ENCODE measurements at places on chromosomes 12 and 14.

DNA sequence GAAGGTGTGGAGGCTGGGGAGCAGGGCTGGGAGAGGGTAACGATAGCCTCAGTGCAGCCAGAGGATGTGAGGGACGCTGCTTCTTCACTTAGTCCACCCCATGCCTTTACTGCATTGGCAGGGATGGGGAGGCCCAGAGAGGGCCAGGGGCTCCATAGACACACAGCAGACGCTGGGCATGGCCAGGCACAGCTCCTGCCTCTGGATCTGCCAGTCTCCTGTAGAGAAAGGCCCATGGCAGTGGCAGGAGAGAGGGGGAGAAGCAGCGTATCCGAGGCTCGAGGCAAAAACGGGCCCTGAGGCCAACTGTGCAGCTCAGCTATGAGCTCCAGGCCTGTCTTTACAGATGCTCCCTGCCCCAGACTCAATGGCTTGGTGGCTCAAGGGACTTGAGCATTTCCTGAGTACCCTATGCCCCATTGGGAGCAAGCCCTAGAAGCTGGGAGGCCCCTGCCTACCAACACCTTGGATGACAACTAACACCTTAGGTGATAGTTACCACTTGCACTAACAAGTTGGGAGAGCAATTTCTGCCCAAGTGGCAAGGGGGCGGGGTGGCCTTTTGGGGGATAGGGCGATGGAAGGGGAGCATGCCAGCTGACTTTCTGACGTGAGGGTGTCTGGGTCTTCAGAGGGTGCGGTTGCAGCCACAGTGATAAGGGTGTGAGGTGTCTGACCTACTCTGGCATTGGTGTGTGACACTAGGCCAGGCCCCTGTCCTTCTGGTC, 5.0 kb upstream of the LBHD2 start:
- no peak overlapping the region for H3K4me3 ChIP-seq
- H3K27me3 ChIP-seq = no peaks in the 10 kb centered on the region
- no peak for DNase-seq
- peaks cover 5% of the 10 kb centered on the region for H3K4me1 ChIP-seq
- H3K36me3 ChIP-seq = no peaks in the 10 kb centered on the region

- H3K36me3 ChIP-seq = no peaks in the 10 kb centered on the region
- H3K27me3 ChIP-seq = peaks cover 10% of the 10 kb centered on the region
- no peak overlapping the region for H3K4me3 ChIP-seq
- H3K27ac ChIP-seq = no peak overlapping the region
- DNase-seq = no peak
- H3K4me1 ChIP-seq = no peaks in the 10 kb centered on the region
These were observed 52.2 kb upstream of the TRHDE start for GRCh38 chr12:72219937-72220336.

- no peak overlapping the region for H3K4me3 ChIP-seq
- no peak overlapping the region for H3K27ac ChIP-seq
- H3K4me1 ChIP-seq = no peaks in the 10 kb centered on the region
These were observed 829.1 kb upstream of the MGAT4C start for GRCh38 chr12:87085286-87085685.

GRCh38 chr12:106976668-106977067, 10.3 kb downstream of the MTERF2 start:
- H3K27me3 ChIP-seq = no peaks in the 10 kb centered on the region
- peaks cover 17% of the 10 kb centered on the region for H3K36me3 ChIP-seq
- no peak overlapping the region for H3K4me3 ChIP-seq
- no peak for DNase-seq
- H3K27ac ChIP-seq = peak overlapping the region; percentile 70
- peaks cover 86% of the 10 kb centered on the region for H3K4me1 ChIP-seq

DNA sequence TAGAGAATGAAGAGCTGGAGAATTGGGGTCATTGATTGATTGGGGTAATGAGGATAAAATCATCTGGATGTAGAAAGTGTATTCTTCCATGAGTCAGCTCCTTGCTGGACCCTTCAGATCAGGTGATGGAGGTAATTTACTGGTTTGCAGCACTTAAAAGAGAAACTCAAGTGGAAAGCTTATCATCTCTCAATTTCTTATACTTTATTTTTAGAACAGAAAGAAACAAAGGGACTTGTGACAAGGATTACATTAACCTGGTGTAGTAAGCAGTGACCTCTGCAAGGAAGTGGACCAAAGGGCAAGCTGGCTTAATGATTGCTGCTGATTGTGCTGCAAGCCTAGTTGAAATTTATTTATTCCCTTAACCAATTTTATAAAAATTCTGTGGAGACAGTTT, 405.0 kb downstream of the TRHDE start:
- no peak overlapping the region for H3K27ac ChIP-seq
- no peak for DNase-seq
- no peaks in the 10 kb centered on the region for H3K4me1 ChIP-seq
- H3K36me3 ChIP-seq = no peaks in the 10 kb centered on the region

DNA sequence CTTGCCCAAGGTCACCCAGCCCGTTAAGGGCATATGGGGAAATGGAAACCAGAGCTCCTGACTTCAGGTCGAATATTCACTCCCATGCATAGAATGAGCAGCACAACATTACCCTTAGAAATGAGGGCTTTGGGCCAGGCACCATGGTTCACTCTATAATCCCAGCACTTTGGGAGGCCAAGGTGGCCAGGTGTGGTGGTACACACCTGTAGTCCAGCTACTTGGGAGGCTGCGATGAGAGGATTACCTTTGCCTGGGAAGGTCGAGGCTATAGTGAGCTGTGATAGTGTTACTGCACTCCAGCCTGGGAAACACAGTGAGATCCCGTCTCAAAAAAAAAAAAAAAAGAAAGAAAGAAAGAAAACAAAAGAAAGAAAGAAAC, 341.0 kb upstream of the TMPO start:
- peaks cover 7% of the 10 kb centered on the region for H3K27me3 ChIP-seq
- no peak overlapping the region for H3K4me3 ChIP-seq
- no peaks in the 10 kb centered on the region for H3K36me3 ChIP-seq
- no peak overlapping the region for H3K27ac ChIP-seq
- H3K4me1 ChIP-seq = no peaks in the 10 kb centered on the region
- no peak for DNase-seq

- peaks cover 1% of the 10 kb centered on the region for H3K36me3 ChIP-seq
- no peak for DNase-seq
- no peaks in the 10 kb centered on the region for H3K27me3 ChIP-seq
These were observed 318.8 kb downstream of the NAV3 start for GRCh38 chr12:78149459-78149858.

DNA sequence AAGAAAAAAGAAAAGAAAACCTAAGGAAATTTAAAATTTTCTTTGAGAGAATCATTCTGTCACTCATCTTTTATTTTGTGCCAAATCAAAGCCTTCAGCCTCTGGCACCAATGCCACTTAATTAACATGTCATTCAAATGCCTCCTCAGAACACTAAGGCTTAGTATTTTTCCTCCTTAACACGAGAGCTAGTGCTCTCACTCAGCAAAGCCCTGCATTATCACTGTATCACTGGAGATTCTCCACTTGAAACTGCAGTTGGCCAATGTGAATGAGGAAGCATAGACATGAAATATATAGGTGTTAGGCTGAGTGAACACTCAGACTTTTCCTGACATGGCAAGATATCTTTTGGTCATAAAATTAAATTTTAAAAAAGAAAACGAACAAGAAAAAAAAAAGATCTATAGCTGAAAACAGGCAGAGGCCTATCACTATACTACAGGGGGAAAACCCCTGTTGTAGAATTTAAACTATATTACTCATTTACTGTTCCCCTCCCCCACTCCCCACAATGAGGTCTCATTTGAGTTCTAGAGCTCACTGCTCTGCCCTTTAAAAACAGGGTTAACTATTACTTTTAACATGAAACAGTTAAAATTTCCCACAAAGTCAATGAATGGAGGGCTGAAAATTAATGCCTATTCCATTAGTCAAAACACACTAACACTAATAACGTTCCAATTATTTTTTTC, 5.1 kb downstream of the MBIP start:
- no peak overlapping the region for H3K4me3 ChIP-seq
- H3K36me3 ChIP-seq = peaks cover 9% of the 10 kb centered on the region
- no peak overlapping the region for H3K27ac ChIP-seq
- DNase-seq = no peak
- H3K27me3 ChIP-seq = no peaks in the 10 kb centered on the region

- DNase-seq = no peak
- peak overlapping the region; percentile 62 for H3K27ac ChIP-seq
- H3K27me3 ChIP-seq = no peaks in the 10 kb centered on the region
- H3K4me3 ChIP-seq = no peak overlapping the region
These were observed 7.7 kb downstream of the UBC start for GRCh38 chr12:124906606-124907261.

DNA sequence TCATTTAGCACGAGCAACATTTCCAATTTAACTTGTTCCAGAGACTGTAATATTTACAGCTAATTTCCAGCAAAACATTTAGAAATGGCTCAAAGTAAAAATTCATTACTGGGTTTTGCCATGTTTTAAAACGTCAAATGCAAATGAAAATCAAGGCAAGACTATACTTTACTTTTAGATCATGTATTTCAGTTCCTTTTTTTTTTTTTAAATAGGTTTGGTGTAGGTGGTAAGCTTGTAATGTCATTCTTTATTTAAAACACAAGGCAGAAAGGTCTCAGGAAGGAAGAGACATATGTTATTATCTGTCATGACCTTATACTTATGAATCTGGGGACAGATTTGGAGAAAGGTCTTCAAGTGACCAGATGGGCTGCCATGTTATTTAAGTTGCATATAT, 54.1 kb downstream of the GRIP1 start:
- H3K27ac ChIP-seq = no peak overlapping the region
- H3K36me3 ChIP-seq = no peaks in the 10 kb centered on the region
- H3K4me3 ChIP-seq = no peak overlapping the region
- DNase-seq = no peak

DNA sequence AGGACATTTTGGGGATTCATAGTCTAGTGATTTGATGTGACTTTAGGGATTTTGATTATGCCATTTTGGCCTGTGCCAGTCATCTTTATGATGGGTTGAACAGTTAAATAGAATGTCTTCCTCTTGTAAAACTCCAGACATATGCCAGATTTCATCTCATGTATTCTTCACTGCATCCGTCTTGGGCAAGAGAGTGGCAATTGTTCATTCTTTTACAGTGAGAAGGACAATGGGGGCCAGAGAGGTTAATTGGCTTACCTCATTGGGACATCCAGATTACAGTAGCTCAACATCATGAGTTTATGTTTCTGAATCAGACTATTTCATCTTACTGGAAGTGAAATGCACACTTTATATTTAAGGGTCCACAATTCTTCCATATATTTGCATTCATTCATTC, 108.2 kb upstream of the SLC38A2 start:
- no peak overlapping the region for H3K27ac ChIP-seq
- DNase-seq = no peak
- H3K4me1 ChIP-seq = peaks cover 12% of the 10 kb centered on the region
- peaks cover 2% of the 10 kb centered on the region for H3K36me3 ChIP-seq
- H3K4me3 ChIP-seq = no peak overlapping the region

DNA sequence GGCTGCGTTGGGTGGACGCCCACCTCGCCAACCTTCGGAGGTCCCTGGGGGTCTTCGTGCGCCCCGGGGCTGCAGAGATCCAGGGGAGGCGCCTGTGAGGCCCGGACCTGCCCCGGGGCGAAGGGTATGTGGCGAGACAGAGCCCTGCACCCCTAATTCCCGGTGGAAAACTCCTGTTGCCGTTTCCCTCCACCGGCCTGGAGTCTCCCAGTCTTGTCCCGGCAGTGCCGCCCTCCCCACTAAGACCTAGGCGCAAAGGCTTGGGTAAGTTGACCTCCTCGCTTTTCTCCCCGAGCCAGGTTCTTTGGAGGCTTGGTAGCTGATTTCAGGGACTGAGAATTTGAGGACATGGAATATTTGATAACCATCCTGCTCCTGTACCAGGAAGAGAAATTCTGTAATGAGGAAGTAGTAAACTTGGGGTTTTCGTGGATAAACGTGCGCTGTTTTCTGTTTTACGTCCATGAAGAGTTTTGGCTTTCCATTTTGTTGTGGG, 530 bp downstream of the APAF1 start:
- H3K4me3 ChIP-seq = peak overlapping the region; percentile 96
- peak overlapping the region; percentile 88 for H3K27ac ChIP-seq
- no peaks in the 10 kb centered on the region for H3K27me3 ChIP-seq
- H3K4me1 ChIP-seq = peaks cover 50% of the 10 kb centered on the region
- DNase-seq = peak; percentile 91
- H3K36me3 ChIP-seq = peaks cover 15% of the 10 kb centered on the region

- peaks cover 28% of the 10 kb centered on the region for H3K4me1 ChIP-seq
- H3K27me3 ChIP-seq = no peaks in the 10 kb centered on the region
- H3K4me3 ChIP-seq = no peak overlapping the region
- DNase-seq = no peak
- H3K27ac ChIP-seq = no peak overlapping the region
These were observed 197.9 kb downstream of the PCNX1 start for GRCh38 chr14:71105177-71105576.

- H3K27ac ChIP-seq = no peak overlapping the region
- H3K36me3 ChIP-seq = no peaks in the 10 kb centered on the region
- no peaks in the 10 kb centered on the region for H3K4me1 ChIP-seq
- peaks cover 5% of the 10 kb centered on the region for H3K27me3 ChIP-seq
- H3K4me3 ChIP-seq = no peak overlapping the region
These were observed 468.8 kb downstream of the BCL11B start for GRCh38 chr14:98803196-98803595.

- no peak for DNase-seq
- no peaks in the 10 kb centered on the region for H3K36me3 ChIP-seq
- H3K4me3 ChIP-seq = no peak overlapping the region
- H3K27me3 ChIP-seq = no peaks in the 10 kb centered on the region
- peaks cover 17% of the 10 kb centered on the region for H3K4me1 ChIP-seq
These were observed 173.4 kb downstream of the PTPRO start for GRCh38 chr12:15495746-15496145.

DNA sequence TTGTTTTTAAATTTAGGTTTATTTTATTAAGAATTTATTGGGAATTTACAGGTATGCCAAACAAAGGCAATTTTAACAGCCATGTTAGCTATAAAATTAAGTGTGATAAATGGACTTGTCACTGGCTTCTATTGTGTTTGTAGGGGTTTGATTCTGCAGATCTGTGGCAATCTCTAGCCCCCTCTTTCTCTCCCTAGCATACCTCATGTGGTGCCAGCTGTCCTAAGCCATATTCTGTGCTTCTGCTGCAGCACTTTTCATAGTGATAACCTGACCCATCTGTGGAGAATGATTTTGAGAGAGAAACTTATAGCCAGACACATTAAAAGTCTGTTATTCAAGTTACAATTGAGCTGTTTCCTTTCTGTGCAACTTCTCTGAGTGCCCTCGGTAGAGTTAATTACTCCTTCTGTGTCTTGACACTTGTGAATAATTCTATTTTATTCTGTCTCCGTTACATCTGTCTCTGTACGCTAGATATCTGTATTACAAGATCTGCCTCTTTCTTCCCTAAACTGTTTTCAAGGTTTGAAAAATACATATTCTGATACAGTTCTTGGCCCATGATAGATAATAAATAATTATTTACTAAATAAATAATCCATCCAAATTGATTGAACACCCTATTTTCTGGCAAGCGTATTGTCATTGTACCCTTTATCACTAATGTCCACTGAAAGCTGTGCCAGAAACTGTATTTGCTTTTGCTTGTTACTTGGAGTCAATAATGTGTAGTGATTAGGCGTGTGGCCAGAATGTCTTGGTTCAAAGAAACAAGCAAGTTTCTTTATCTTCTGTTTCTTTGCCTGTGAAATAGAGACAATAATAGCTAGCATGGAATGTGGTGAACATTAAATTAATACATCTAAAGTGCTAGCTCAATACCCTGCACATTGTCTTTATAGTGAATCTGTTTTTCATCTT, 40.0 kb downstream of the FRS2 start:
- no peak overlapping the region for H3K4me3 ChIP-seq
- no peaks in the 10 kb centered on the region for H3K27me3 ChIP-seq
- peaks cover 95% of the 10 kb centered on the region for H3K4me1 ChIP-seq
- no peaks in the 10 kb centered on the region for H3K36me3 ChIP-seq
- no peak for DNase-seq

- no peak for DNase-seq
- peaks cover 14% of the 10 kb centered on the region for H3K4me1 ChIP-seq
- no peaks in the 10 kb centered on the region for H3K36me3 ChIP-seq
- no peaks in the 10 kb centered on the region for H3K27me3 ChIP-seq
- H3K27ac ChIP-seq = no peak overlapping the region
These were observed 38.9 kb downstream of the PPP1R13B start for GRCh38 chr14:103808403-103809001.
